Body of pancreas (tissue), 4 donors: ENCODE measurements at places on chromosomes 1 and 21. TPM values are rescaled to one million over a fixed set of nuclear protein-coding genes. Genes with fewer than 3 reads are reported as not detected.

Gene TCHHL1
- not detected for total RNA-seq

Gene ARHGEF16
- 17.1 TPM for total RNA-seq

Gene GBP6
- total RNA-seq, result not detected

Gene NUAK2
- 11.2 TPM for total RNA-seq

Gene CD2
- total RNA-seq, result 2.1 TPM

Gene CTSK
- total RNA-seq, result 18.4 TPM

GRCh38 chr1:116268211-116268610 lies 104.8 kb upstream of the ATP1A1 start:
- peak; percentile 70 for DNase-seq

- DNase-seq, result peak; percentile 90
Measured at GRCh38 chr1:178037510-178038253, 56.2 kb upstream of the RASAL2 start.

- peak; percentile 93 for DNase-seq
Measured at GRCh38 chr1:230917284-230918135, 49.2 kb upstream of the C1orf198 start.

GRCh38 chr1:16187748-16188401 lies 24.6 kb downstream of the ARHGEF19 start:
- DNase-seq, result peak; percentile 79

GRCh38 chr1:198913667-198914066 lies 274.8 kb downstream of the PTPRC start:
- DNase-seq, result no peak

GRCh38 chr1:8908388-8909151 lies 30.1 kb upstream of the ENO1 start:
- DNase-seq, result no peak

GRCh38 chr1:201053155-201053860 lies 29.8 kb upstream of the KIF21B start:
- DNase-seq, result no peak
